MCF 10A (cell line): ENCODE measurements at places on chromosomes 2 and 18. TPM values are rescaled to one million over a fixed set of nuclear protein-coding genes. Genes with fewer than 3 reads are reported as not detected.

- DNase-seq, result peak; percentile 91
Observed at GRCh38 chr18:44594799-44595467, 85.8 kb upstream of the SETBP1 start.

DNA sequence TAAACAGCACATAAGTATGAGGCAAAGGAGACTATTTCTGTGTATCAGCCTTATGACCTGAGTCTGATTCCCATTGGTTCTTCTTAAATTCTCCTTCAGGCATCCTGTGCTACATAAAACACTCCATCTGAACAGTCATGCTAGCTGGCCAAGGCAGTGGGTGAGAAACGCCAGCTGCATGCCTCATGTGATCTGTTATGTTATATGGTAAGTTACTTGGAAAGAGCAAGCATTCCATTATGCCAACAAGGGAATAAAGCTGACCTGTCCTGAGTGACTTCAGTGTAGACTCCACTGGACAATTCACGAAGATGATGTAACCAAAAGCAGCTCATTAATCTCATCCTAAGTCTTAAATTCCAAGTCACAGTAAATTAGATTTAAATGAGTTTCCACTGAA lies 216.5 kb upstream of the FN1 start:
- no peak for DNase-seq

DNA sequence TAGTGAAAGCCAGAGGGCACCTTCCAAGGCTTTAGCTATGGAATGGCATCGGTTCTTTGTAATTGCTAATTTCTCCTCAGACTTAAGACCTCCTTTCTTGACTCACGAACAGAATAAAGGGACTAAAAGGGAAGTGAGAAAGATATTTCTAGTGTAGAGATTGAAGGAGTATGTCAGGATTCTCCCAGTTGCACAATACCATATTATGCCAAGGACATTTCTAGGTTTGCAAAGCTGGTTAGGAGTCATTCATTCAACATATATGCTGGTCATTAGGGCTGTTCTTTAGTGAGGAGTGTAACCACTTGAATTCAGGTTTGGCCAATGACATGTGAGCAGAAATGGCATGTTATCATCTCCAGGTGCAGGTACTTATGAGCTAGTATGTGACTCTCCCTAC lies 7.4 kb downstream of the REEP1 start:
- no peak for DNase-seq

- peak; percentile 84 for DNase-seq
Observed at GRCh38 chr2:111702119-111702803, 181.7 kb downstream of the ANAPC1 start.

- DNase-seq, result no peak
Observed at GRCh38 chr2:197704434-197705120, 592 bp upstream of the MARS2 start.

- no peak for DNase-seq
Observed at GRCh38 chr2:203693242-203693879, 13.1 kb upstream of the CD28 start.

Gene LONRF2
- not detected in 2 replicates for total RNA-seq

DNA sequence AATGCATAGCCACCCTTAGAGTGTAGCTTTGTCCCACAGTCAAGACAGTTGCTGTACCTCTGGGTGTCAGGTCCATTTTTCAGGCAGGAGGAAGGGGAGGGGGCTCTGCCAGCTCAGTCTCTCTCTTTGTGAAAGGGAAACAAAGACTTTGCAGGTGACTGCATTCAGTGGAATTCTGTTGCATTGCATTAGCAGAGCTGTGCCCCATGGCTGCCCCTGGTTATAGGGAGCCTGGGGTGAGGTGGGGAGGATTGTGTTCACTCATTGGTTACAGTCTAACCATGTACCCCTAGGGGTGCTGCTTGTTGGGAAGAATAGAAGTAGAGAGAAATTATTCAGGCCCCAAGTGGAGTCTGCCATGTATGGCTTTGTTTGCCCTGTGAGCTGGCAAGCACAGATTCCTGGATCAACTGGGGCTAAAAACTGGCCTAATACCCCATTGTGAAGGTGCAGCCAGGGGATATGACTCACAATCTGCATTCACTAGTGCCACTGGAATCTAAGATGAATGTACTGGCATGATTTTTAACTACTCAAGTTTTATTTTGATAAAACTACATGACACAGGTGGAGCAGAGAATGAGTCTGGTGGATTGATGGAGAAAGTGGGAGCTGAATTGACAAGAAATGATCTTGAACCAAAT lies 118.4 kb downstream of the SH3BP4 start:
- peak; percentile 38 for DNase-seq

DNA sequence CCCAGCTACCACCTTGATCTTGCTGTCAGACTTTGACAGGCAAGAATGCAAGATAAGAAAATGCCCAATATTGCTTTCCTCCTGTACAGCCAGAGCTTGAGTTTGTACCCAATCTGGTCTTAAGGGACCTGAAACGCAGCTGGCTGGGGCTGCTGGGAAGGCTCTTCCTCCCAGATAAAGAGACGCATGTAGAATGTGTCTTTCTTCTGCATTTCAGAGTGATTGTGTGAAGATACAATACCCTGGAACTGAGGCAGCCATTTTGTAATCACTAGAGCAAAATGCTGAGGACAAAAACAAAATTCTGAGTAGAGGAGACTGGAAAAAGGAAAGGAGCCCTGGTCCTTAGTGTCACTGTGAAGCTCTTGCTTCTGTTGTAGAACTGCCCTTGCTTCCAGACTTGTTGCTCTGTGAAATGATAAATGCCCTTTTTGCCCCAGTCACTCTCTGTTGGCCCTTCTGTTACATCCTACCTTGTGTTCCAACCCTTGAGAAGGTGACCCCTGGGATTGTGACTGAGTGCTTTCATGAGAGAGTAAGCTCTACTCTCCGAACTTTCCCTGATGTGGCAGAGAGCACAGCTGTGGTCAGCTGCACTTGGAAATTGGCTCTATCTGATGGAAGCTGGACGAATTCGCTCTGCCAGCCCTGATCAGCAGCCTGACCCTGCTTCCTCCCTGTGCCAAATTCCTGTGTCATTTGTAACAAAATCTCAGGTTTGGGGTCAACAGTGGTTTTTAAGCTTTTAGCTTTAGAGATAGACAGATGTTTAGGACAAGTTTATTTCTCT lies 137.4 kb upstream of the RBMS1 start:
- DNase-seq, result no peak

GRCh38 chr2:3292416-3292815 lies 85.2 kb downstream of the EIPR1 start:
- no peak for DNase-seq

GRCh38 chr2:240112914-240113690 lies 23.0 kb downstream of the COPS9 start:
- no peak for DNase-seq

GRCh38 chr2:172792711-172793110 lies 57.1 kb downstream of the RAPGEF4 start:
- no peak for DNase-seq

DNA sequence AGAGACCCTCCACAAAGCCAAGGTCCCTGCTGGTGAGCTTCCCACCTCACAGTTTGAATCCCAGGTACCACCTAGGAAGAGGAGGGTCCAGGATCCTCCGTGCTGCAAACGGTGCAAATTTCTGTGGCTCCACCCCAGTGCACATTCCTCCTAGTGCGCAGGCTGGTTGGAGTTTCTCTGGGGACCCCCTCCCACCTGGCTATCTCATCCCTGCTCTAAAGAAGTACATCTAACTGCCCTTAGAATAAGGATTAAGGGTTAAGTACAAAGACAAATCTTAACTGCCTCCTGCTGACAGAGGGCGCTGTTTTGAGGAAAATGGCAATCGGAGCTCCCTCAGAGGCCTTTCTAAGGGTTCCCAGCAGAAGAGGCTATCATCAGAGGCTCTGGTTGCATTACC lies 109.6 kb upstream of the FSIP2 start:
- peak; percentile 14 for DNase-seq

Gene PSD4
- 9.6 and 13.2 TPM in 2 replicates for total RNA-seq

Gene REG3A
- not detected in 2 replicates for total RNA-seq
